ENCODE measurements at places on chromosomes 7 and 10.

DNA sequence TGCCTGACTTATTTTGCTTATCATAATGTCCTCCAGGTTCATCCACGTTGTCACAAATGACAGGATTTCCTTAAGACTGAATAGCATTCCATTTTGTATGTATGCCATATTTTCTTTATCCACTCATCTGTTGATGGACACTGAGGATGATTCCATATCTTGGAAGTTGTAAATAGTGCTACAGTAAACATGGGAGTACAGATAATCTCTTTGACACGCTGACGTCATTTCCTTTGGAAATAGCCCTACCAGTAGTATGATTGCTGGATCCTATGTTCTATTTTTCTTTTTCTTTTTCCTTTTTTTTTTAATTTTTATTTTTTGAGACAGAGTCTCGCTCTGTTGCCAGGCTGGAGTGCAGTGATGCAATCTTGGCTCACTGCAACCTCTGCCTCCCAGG lies 167.6 kb downstream of the CTTNBP2 start:
- DNase-seq, result no peak

GRCh38 chr7:137094-137891 lies 55.1 kb upstream of the FAM20C start:
- no peak for DNase-seq

- DNase-seq, result no peak
These were observed 11.4 kb upstream of the RBM20 start for GRCh38 chr10:110632591-110633215.

GRCh38 chr10:121886997-121887622 lies 40.7 kb downstream of the ATE1 start:
- DNase-seq, result peak; percentile 66

GRCh38 chr7:36474283-36475010 lies 84.8 kb downstream of the ANLN start:
- no peak for DNase-seq

DNA sequence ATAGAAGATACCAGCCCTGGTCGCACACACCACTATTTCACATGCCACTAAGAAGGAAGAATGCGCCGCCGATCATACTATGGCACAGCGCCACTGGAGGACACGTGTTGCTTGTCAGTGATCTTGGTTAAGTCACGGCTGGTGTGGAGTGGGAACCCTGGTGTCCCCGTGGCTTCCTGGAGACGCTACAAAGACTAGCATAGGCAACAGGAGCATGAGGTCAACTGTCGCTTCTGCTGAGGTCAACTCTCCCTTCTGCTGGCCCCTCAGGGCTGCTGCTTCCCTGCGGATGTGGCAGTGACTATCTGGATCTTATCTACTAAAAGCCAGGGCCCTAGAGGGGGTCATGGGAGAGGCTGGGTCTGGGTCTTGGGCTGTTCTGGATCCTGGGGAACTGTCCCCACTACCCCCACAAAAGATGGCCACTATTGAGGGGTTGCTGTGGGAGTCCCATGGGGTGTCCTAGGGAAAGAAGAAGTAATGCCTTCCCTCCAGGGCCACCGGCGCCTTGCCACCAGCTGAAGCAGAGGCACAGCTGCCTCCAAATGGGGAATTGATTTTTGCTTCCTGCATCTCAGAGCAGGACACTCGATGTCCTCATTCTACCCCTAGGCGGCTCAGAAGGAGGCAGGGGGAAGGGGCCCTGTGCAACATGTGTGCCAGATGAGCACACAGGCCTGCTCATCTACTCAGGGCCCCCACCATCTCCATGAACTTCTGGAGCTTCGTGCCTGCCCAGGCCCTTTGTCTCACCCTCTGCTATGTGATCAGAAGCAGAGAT lies 76.6 kb upstream of the PPIF start:
- no peak for DNase-seq

GRCh38 chr10:125102246-125102645 lies 58.1 kb downstream of the CTBP2 start:
- no peak for DNase-seq

DNA sequence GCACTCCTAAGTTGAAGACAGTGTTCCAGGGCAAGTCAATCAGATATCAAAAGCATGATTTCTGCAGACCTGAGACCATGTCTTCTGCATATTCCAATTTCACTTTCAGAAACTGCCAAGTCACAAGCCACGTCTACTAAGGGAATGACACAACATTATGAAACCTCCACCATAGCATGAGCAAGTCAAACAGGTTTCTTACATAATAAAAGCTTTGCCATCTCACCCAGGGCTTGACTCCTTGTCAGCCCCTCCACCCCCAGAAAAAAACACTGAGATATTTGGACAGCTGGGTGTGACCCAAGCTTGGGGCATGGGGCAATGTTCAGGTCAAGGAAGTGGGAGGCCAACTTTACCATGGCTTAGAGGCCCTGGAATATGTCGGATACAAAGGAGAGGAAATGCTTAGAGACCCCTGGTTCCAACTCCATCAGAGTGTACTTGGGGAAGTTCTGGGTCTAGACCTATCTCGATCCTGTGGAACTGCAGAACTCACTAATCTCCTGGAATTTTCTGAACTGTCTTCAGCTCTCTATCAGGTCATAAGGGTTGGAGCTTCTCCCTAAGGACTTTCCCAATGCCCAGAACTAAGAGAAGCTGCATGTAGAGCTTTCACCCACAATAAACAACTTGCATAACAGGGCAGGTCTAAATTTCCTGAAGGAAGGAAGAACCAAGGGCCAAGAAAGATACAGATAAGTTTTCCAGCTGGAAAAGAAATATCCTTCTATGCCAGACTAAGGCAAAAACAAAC lies 80.6 kb upstream of the NAMPT start:
- no peak for DNase-seq

DNA sequence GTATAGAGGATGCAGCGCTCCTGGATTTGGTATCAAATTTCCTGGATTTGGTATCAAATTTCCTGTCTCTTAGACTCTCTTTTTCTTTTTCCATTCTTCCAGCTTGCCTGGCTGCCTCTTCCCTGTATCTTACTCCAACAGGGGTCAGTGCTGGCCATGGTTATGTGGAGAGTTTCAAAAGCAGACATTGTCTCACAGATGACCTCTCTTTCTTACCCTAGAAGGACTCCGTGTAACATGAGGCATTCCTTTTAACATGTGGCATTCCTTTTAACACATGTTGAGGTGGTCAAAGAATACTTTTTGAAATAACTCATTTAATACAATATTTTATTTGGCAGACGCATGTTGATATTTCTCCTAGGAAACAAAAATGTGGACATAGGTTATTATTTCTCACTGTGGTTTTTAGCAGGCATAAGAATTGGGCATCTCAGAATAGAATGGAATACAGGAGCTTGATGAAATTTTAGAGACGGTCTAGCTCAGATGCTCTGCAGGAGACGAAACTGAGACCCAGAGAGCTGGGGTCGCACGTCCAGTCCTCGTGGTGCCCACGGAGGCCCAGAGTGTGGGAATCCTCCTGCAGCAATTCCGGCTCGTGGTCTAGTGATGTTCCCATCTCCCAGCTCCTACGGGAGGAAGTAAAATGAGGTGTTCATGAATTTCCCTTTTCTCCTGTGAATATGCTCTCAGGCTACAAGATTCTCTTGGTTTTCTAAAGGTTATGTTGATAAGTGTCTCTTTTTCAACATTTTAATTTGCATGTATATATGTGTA lies 59.6 kb upstream of the PITRM1 start:
- DNase-seq, result no peak

DNA sequence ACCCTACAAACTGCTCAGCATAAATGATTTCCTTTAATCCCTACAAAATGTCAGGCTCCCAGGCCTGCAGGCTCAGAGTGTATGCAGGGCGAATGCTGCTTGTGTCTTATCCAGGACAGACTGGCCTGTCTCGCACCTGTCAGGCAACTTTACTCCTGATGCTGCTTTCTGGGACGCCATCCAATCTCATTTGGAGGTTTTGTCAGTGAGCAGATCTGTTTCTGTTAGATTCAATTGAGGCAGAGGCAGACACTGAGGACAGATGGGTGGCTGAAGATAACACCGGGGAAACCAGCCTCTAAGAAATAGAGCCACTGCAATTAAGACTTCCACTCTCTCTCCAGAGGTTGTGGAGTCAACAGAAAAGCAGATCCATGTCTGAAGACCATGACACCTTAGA lies 115.6 kb downstream of the DPP6 start:
- DNase-seq, result no peak

- DNase-seq, result no peak
These were observed 186.1 kb upstream of the SLC26A5 start for GRCh38 chr7:103632005-103632639.

GRCh38 chr10:13973742-13974141 lies 357.0 kb downstream of the FRMD4A start:
- no peak for DNase-seq

- no peak for DNase-seq
These were observed 273.9 kb upstream of the ZMIZ1 start for GRCh38 chr10:78794736-78795455.

DNA sequence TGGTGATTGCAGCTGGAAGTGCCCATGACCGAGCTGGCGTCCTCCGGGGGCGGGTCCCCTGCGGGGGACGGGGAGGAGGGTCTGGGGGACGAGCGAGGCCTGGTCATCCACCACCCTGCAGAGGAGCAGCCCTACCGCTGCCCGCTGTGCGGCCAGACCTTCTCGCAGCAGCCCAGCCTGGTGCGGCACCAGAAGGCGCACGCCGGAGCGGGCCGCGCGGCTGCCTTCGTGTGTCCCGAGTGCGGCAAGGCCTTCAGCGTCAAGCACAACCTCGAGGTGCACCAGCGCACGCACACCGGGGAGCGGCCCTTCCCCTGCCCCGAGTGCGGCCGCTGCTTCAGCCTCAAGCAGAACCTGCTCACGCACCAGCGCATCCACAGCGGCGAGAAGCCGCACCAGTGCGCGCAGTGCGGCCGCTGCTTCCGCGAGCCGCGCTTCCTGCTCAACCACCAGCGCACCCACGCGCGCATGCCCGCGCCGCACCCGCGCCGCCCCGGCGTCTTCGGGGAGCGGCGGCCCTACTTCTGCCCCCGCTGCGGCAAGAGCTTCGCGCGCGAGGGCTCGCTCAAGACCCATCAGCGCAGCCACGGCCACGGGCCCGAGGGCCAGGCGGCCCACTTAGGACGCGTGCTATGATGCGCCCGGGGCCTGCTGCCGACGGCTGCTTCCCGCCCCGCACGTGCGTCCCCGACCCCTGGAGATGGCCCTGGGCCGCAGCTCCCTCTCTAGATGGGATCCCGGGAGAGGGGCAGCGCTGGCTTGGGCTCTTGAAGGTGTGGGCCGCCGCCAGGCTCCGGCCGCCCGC lies 28.7 kb downstream of the ZNF775 start:
- no peak for DNase-seq

DNA sequence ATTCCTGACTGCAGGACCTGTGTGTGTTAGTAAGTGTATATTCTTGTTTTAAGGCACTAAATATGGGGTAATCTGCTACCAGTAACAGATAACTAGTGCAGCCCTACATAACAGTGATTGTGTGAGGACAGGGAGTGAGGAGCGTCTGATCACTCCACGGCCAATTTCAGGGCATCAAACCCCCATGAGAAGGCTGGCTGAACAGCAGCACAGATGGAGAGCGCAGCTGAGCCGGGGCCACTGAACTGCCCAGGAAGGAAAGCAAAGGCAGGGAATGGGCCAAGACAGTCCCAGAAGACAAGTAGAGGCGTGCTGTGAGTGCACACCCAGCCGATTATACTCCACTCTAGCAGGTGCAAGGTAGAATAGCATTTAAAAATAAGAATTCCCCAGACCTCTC lies 157.1 kb upstream of the CHST15 start:
- no peak for DNase-seq

- no peak for DNase-seq
These were observed 978 bp downstream of the OGDH start for GRCh38 chr7:44607141-44608068.

DNA sequence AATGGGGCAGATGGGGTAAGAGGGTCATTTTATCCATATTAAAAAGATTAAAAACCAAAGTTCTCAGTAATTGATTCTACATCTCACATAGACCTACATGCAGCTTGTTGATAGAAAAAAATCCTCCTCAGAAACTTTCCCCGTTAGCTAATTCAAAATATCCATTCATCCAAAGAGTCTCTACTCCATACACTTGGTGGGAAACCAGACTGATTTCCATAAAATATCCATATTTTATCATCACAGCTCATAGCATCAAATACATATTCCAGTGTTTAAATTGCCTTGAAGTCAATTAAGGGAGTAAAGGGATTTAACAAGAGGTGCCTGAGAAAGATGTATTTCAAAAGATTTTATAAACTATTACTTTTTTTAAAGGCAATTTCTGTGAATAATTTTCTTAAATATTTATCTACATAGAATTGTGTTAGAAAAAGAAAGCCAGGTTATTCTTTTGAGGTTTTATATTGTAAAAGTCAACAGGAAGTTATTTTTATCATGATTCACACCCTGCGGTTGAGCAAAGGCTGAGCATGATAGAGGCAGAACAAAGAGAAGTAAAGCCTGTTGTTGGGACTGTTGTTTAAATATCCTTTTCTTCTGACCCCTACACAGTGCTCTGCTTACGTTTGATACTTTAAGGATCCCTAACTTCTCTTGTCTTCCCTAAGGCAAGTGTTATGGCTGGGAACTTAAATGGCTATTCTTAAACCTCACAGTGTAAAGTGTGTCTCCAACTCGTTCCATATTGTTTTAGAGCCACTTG lies 266.7 kb downstream of the PRKG1 start:
- no peak for DNase-seq
